ENCODE measurements at places on chromosomes 16 and 17. TPM values are rescaled to one million over a fixed set of nuclear protein-coding genes. Genes with fewer than 3 reads are reported as not detected.
A peak's percentile ranks its signal among the peaks of the same experiment; 100 is the strongest.

DNA sequence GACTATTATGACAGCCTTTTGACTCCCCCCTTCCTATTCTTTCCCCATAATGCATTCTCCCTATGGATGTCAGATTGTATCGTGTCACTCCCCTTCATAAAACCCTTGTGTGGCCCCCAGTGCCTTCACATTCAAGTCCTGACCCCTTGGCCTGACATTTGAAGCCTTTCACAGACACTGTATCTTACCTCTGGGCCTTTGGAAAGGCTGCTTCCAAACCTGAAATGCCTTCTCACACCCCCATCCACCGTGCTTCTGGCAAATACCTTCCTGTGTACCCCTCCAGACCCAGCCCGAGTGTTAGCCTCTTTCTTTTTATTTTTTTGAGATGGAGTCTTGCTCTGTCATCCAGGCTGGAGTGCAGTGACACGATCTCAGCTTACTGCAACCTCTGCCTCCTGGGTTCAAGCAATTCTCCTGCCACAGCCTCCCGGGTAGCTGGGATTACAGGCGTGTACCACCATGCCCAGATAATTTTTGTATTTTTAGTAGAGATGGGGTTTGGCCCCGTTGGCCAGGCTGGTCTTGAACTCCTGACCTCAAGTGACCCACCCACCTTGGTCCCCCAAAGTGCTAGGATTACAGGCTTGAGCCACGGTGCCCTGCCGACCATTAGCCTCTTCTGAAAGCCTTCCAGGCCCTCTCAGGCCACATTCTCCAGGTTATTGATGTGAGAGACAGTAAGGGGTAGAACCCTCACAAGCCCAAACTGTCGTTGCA is 2.1 kb downstream of the ARMC5 start:
- no peaks in the 10 kb centered on the region for H3K36me3 ChIP-seq
- H3K27me3 ChIP-seq = no peaks in the 10 kb centered on the region
- H3K27ac ChIP-seq = no peak overlapping the region
- DNase-seq = no peak

DNA sequence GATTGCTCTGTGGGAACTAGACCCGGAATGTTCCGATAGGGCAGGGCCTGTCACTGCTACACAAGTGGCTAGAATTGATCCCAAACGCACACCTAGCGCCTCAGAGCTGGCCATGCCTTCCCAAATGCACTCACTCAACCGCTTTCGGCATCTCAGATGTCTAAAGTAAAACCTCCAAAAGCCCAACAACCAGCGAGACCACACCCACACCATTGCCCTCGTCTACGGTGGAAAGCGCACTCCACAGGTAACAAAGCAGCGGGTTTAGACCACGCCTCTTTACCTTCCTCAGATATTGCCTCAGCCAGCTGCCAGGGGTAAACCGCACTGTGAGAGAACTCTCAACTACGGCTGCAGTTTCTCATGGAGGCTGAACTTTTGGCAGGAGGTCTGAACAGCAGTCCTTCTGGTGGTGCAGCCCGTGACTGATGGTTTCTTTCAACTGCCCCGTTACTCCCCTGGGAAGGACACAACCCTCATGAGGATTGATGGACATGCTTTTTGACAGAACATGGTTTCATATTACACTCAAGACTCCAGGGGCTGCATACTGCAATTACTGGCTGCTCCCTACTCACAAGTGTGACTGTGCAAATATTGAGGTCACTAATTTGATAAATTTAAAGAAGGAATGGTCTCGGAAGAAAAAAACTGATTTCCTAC is 34.5 kb downstream of the USP7 start:
- no peaks in the 10 kb centered on the region for H3K4me1 ChIP-seq
- H3K27ac ChIP-seq = no peak overlapping the region
- H3K36me3 ChIP-seq = no peaks in the 10 kb centered on the region
- H3K27me3 ChIP-seq = no peaks in the 10 kb centered on the region
- no peak overlapping the region for H3K4me3 ChIP-seq
- no peak for DNase-seq

DNA sequence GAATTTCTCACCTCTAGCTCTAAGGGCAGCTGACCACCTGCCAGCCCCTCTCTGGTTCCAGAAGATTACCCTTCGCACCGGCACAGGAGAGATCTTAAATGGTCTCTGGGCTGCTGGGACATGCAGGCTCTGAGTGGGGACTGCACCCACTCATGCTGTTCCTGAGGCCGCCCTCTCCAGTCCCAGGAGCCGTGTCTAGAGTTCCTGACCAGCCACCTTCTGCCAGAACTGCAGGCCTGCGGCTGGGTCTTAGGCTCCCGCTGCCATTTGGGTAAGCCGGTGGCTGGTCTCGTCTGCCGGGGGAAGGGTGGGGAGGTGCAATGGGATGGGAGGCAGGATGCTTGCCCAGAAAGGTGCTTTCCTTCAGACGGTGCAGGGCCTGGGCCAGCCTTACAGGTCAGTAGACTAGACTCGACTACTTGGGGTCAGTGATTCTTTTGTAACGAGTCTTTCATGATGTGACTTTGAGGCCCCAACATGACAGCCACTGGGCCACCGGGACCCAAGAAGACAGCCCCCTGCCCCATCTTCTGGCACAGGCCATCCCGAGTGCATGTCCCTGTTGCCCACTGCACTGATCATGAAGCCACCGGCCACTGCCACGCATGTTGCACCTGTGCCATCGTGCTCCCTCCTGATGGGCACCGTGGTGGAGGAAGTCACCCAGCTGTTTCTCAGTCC is 26.4 kb downstream of the B9D1 start:
- no peaks in the 10 kb centered on the region for H3K4me1 ChIP-seq
- H3K36me3 ChIP-seq = no peaks in the 10 kb centered on the region
- DNase-seq = no peak
- no peaks in the 10 kb centered on the region for H3K27me3 ChIP-seq
- H3K4me3 ChIP-seq = no peak overlapping the region
- no peak overlapping the region for H3K27ac ChIP-seq

GRCh38 chr17:64779376-64780095 is 117.4 kb upstream of the SMURF2 start:
- no peaks in the 10 kb centered on the region for H3K27me3 ChIP-seq
- H3K4me3 ChIP-seq = peak overlapping the region; percentile 47
- H3K36me3 ChIP-seq = no peaks in the 10 kb centered on the region
- H3K27ac ChIP-seq = peak overlapping the region; percentile 89

DNA sequence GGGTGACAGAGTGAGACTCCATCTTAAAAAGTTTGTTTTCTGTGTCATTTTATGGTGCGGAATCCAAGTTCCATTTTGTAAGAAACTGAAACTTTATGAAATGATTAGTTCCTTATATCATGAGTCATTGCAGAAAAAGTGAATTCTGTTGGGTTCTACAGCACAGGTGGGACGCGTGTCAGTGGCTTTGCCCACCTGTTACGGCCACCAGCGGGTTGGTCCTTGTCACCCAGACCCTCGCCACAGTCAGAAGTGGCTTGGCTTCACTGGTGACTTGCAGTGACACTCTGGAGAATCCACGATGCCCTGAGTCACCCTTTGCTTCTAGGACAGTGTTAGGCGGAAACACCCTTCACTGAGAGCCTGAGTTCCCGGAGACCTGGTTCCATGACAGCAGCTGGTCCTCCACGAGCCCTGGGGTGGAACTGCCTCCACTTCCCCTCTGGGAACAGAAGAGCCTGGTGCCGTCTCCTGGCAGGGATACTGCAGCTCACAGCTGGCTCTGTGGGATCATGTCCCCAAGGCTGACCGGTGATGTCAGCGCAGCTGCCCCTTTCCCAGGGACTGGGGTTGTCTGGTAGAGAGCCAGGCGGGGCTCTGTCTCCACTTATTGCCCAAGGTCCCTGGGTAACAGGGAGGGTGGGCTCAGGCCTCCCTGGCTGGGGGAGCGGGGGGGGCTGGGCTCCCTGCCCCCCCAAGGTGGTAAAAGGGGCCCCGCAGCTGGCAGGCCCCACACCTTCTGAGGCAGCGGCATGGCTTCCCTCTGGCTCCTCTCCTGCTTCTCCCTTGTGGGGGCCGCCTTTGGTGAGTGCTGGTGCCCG is at the start of gene CTRB1:
CTRB1 (plus strand) TSS at position 733 of the 821 bp plus-strand sequence; CDS start at position 753, 20 bp downstream.
- H3K4me1 ChIP-seq = no peaks in the 10 kb centered on the region
- no peaks in the 10 kb centered on the region for H3K27me3 ChIP-seq
- no peak within 1 kb of the TSS for H3K4me3 ChIP-seq
- H3K27ac ChIP-seq = no peak within 1 kb of the TSS
- no peaks in the 10 kb centered on the region for H3K36me3 ChIP-seq
- no peak for DNase-seq

DNA sequence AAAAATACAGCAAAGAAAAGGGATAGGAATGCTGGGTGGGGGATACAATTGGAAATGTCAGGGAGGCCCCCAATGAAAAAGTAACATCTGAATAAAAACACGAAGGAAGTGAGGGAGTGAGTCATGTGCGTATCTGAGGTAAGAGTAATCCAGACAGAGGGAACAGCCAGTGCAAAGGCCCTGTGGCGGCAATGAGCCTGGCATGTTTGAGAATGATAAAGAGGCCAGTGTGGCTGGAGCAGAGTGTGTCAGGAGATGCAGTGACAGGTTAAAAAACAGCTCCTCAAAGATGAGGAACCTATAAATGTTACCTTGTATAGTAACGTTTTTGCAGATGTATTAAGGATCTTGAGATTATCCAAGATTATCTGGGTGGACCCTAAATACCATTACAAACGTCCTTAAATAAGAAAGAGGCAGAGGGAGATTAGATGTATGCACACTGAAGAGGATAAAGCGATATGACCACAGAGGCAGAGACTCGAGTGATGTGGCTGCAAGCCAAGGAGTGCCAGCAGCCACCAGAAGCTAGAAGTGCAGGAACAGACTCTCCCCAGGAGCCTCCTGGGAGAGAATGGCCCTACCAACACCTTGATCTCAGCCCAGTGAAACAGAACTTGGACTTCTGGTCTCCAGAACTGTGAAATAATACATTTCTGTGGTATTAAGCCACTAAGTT is 17.8 kb upstream of the SLC35B1 start:
- no peak overlapping the region for H3K4me3 ChIP-seq
- no peak for DNase-seq
- no peaks in the 10 kb centered on the region for H3K4me1 ChIP-seq
- H3K36me3 ChIP-seq = no peaks in the 10 kb centered on the region
- no peaks in the 10 kb centered on the region for H3K27me3 ChIP-seq

DNA sequence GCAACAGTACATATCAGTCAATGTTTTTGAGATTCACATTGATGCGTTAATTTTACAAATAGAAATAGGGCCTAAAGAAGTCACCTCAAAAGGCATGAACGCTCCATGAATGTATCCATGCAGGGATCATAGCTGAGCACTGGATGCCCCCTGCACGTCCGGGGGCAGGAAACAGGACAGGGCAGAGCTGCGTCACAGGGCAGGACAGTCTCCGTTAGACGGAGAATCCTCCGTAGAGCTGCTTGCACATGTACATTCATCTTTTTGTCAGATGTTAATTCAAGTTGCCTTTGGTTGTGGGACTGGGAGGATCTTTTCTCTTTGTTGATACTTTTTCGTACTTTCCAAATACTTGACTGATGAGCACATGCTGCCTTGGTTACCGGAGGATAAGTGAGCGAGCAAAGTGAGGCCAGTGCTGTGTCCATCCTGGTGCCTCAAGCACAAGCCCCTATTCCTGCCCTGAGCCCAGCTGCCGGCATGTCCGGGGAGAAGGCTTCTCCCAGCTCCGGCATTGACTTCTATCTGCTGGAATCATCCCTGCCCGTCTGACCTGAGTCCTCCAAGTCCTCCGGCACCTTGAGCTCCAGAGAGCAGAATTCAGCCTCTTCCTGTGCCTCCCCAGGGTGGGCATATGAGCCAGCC is 15.0 kb downstream of the GAA start:
- no peak for DNase-seq
- H3K27ac ChIP-seq = no peak overlapping the region
- no peak overlapping the region for H3K4me3 ChIP-seq
- no peaks in the 10 kb centered on the region for H3K27me3 ChIP-seq
- H3K4me1 ChIP-seq = no peaks in the 10 kb centered on the region
- no peaks in the 10 kb centered on the region for H3K36me3 ChIP-seq

- no peak overlapping the region for H3K4me3 ChIP-seq
- no peak overlapping the region for H3K27ac ChIP-seq
- H3K36me3 ChIP-seq = no peaks in the 10 kb centered on the region
Observed at GRCh38 chr16:10090816-10091215, 91.4 kb downstream of the GRIN2A start.

DNA sequence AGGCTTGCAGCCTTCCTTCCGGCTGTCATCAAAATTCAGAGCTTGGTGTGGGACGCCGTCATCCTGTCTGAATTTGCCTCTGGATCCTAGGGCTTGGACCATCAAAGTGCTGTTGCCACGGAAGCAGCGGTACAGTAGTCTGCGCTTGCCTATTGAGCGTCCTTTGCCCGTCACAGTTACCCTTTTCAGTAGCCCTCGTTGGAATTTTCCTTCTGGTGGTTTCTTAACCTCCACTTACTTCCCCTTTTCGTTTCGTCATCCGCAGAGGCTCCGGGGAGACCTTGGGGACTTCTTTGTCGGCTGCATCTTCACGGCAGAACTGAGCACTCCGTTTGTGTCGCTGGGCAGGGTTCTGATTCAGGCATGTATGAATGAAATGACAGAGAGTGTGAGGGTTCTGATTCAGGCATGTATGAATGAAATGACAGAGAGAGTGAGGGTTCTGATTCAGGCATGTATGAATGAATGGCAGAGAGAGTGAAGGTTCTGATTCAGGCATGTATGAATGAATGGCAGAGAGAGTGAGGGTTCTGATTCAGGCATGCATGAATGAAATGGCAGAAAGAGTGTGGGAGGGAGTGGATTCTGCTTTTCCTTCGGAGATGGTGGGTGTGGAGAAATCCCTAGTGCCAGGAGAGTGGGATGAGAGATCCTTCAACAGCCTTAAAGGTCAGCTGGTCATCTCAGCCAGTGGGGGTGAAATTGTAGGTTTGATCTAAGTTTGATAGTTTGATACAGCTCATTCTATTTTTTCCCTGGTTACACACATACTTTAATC is 8.0 kb downstream of the TLCD3A start:
- H3K27ac ChIP-seq = no peak overlapping the region
- no peaks in the 10 kb centered on the region for H3K4me1 ChIP-seq
- DNase-seq = no peak
- no peaks in the 10 kb centered on the region for H3K27me3 ChIP-seq
- no peaks in the 10 kb centered on the region for H3K36me3 ChIP-seq

- no peaks in the 10 kb centered on the region for H3K27me3 ChIP-seq
- H3K27ac ChIP-seq = peak overlapping the region; percentile 61
- DNase-seq = no peak
- H3K36me3 ChIP-seq = no peaks in the 10 kb centered on the region
Observed at GRCh38 chr16:67780847-67781564, 25.4 kb downstream of the RANBP10 start.

GRCh38 chr17:75575197-75575596 is 12.4 kb upstream of the MYO15B start:
- H3K4me1 ChIP-seq = no peaks in the 10 kb centered on the region
- H3K27ac ChIP-seq = no peak overlapping the region
- no peak for DNase-seq
- H3K4me3 ChIP-seq = no peak overlapping the region

DNA sequence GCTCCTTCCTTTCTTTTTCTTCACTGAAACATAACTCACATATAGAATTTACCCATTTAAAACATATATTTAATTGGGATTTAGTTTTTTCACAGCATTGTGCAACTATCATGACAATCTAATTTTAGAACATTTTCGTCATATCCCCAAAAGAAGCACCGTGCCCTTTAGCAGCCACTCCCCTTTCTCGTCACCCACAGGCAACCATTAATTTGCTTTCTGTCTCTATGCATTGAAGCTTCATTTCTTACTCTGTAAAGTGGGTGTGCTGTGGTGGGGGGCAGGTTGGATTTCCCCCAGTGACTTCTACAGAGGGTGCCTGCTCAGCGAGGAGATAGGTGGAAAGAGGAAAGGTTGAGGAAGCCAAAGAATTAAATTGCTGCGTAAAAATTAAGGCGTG is 35.8 kb downstream of the MRC2 start:
- no peak for DNase-seq
- no peaks in the 10 kb centered on the region for H3K36me3 ChIP-seq
- H3K27ac ChIP-seq = no peak overlapping the region
- no peak overlapping the region for H3K4me3 ChIP-seq
- H3K27me3 ChIP-seq = no peaks in the 10 kb centered on the region

The CHRNE gene
- 0.16 TPM for total RNA-seq

The ALOX15 gene
- not detected for total RNA-seq

The CHP2 gene
- 0.33 TPM for total RNA-seq

The CSH1 gene
- total RNA-seq = not detected

The CFAP119 gene
- 1.4 TPM for total RNA-seq

Data from breast epithelium (tissue), 4 donors.